Fibroblast of lung (primary cell): ENCODE measurements at places on chromosomes 2 and 18.

DNA sequence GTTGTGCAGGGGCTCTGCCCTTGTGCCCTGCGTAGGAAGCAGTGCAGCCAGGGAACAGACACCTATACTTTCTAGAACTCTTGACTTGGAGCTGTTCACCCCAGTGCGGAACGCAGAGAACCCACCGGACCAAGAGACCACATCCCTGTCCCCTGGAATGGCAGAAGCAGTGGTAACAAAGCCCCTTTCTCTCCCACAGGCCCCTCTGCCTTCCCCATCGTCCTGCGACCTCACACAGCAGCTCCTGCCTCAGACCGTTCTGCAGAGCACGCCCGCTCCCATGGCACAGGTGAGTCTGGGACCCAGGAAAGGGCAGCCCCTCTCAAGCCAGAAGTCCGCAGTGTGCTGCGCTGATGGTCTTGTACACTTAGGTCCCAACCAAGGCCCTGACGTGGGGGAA lies 24.6 kb upstream of the RPL31 start:
- peaks cover 4% of the 10 kb centered on the region for H3K4me1 ChIP-seq
- H3K27me3 ChIP-seq: no peaks in the 10 kb centered on the region
- no peak overlapping the region for H3K4me3 ChIP-seq
- DNase-seq: no peak
- no peaks in the 10 kb centered on the region for H3K36me3 ChIP-seq
- H3K27ac ChIP-seq: no peak overlapping the region

DNA sequence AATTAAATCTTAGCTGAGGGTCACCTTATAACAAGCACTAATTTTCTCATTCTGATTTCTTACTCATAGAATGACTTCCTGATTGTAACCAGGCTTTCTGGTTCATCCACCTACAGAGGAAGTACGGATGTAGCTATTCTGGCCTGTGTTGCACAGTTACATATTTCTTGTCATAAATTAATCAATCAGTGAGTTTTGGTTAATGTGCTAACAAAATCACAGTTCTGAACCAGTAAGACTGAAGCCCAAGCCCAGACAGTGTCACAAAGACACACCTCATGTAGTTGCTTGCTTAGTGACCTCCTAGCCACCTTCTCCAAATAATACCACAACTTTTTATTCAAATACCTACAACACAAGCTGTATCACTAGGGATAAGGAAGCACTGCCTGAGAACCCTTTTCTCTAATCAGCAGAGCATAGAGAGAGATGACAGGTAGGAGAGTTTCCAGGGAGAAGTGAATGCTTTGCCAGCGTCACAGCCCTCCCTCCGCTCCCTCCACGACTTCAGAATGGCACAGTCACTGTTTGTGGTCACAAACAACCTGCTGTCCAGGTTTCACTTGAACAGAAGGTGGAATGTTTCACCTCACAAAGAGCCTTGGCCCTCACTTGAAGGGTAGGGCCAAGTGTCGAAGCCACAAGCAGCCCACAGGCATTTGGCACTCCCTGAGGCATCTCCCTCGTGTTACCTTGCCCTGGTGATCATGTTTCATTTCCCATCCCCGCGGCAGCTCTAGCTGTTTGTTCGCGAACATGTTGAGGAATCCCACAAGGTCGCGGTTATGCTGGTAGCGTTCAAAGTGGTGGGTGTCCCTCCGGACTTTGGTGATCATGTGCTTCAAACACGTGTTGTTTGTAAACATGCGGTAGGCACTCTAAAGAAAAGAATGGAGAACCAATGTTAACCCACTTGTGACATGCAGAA lies 120.8 kb upstream of the STK17B start:
- no peak overlapping the region for H3K27ac ChIP-seq
- H3K4me1 ChIP-seq: peaks cover 11% of the 10 kb centered on the region
- H3K36me3 ChIP-seq: no peaks in the 10 kb centered on the region
- DNase-seq: no peak
- no peaks in the 10 kb centered on the region for H3K27me3 ChIP-seq

GRCh38 chr18:2201036-2201600 lies 370.2 kb downstream of the METTL4 start:
- H3K4me3 ChIP-seq: no peak overlapping the region
- H3K27ac ChIP-seq: no peak overlapping the region
- no peak for DNase-seq
- no peaks in the 10 kb centered on the region for H3K36me3 ChIP-seq
- H3K4me1 ChIP-seq: no peaks in the 10 kb centered on the region
- no peaks in the 10 kb centered on the region for H3K27me3 ChIP-seq

- H3K27ac ChIP-seq: no peak overlapping the region
- no peaks in the 10 kb centered on the region for H3K36me3 ChIP-seq
- H3K4me3 ChIP-seq: no peak overlapping the region
- no peak for DNase-seq
Observed at GRCh38 chr18:27184115-27185024, 738 bp downstream of the CHST9 start.

- peaks cover 1% of the 10 kb centered on the region for H3K36me3 ChIP-seq
- H3K27ac ChIP-seq: no peak overlapping the region
- peak; percentile 32 for DNase-seq
- H3K27me3 ChIP-seq: no peaks in the 10 kb centered on the region
Observed at GRCh38 chr2:169619946-169620345, 35.8 kb downstream of the PPIG start.

DNA sequence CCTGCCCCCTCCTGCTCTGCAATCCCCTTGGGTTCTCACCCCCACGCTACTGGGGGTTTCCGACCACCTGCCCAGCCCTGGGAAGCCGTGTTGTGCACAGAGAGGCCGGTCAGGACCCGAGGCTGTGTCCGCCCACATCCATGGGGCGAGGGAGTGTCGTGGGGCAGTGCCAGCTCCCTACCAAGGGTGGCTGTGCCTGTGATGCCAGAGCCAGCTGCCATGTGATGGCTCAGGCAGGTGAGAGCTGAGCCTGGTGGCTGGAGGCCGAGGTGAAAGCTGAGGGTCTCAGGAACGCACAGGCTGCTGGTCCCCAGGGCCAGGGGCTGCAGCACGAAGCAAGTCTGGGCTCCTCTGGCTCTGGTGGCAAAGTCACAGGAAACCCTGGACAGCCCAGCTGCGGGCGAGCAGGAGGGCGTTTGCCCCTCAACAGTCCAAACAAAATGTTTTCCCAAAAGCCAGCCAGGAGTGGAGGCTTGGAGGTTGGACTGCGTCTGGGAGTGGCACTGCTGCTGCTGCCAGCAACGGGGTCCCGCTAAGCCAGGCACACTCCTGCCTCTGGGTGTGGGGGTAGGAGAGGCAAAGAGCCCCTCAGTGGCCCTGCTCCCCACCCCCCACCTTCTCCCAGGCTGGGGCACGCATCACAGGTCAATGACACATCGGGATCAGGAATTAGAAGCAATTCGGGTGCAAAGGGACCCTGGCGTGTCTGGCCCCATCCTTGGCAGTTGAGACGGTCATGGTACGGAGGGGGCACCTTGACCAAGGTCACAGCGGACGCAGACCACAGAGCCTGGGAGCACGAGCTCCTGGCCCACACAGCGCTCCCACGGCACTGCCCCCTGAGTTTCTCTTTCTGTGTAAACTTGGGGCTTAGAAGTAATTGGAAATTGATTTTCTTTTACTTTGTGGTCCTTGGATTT lies 72.4 kb upstream of the GPC1 start:
- H3K4me3 ChIP-seq: no peak overlapping the region
- H3K36me3 ChIP-seq: no peaks in the 10 kb centered on the region
- no peak for DNase-seq
- H3K27me3 ChIP-seq: no peaks in the 10 kb centered on the region
- no peak overlapping the region for H3K27ac ChIP-seq

DNA sequence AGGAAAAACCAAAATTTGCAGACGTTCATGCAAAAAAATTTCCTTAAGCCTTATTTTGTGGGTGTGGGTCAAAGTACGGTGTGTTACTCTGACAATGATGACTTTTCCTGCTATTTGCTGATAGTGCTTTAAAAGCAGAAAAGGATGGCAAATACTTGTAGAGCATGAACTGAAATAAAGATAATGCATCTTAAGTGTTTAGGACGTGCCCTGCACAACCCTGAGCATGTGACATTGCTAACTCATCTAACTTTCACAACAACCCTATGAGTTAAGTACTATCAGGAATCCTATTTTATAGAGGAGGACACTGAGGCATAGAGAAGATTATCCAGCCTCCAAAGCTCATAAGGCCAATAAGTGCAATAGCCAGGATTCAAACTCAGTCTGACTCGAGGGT lies 143.3 kb downstream of the RNF152 start:
- no peaks in the 10 kb centered on the region for H3K36me3 ChIP-seq
- no peak overlapping the region for H3K4me3 ChIP-seq
- no peak overlapping the region for H3K27ac ChIP-seq
- no peaks in the 10 kb centered on the region for H3K4me1 ChIP-seq
- DNase-seq: no peak

GRCh38 chr2:138115666-138116065 lies 151.4 kb downstream of the HNMT start:
- no peak overlapping the region for H3K27ac ChIP-seq
- H3K4me3 ChIP-seq: no peak overlapping the region
- no peaks in the 10 kb centered on the region for H3K27me3 ChIP-seq
- H3K4me1 ChIP-seq: no peaks in the 10 kb centered on the region

DNA sequence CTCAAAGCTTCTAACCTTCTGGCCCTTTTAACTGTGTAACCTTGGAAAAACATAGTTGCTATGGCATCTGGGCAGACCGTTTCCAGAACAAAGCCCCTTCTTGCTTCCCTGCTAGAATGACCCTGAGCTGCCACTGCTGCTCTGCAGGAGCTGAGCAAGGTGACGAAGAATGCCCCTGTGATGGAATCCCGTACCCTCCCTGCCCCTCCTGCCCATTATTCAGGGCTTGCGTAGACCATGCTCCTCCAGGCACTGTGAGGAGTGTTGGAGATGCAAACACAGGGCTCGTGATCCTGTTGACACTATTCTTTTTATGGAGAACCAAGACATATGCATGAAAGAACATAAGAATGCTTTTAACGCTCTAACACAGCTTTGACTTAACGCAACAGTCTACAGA lies 191.1 kb downstream of the CDH2 start:
- no peaks in the 10 kb centered on the region for H3K27me3 ChIP-seq
- H3K36me3 ChIP-seq: no peaks in the 10 kb centered on the region
- H3K27ac ChIP-seq: no peak overlapping the region
- H3K4me3 ChIP-seq: no peak overlapping the region
- no peaks in the 10 kb centered on the region for H3K4me1 ChIP-seq
- DNase-seq: no peak

GRCh38 chr2:113221846-113222245 lies 48.1 kb downstream of the PSD4 start:
- peaks cover 12% of the 10 kb centered on the region for H3K4me1 ChIP-seq
- DNase-seq: no peak

GRCh38 chr2:21627938-21628337 lies 504.2 kb downstream of the TDRD15 start:
- H3K4me1 ChIP-seq: no peaks in the 10 kb centered on the region
- no peak overlapping the region for H3K4me3 ChIP-seq
- no peaks in the 10 kb centered on the region for H3K27me3 ChIP-seq
- DNase-seq: peak; percentile 12
- H3K27ac ChIP-seq: no peak overlapping the region
- H3K36me3 ChIP-seq: no peaks in the 10 kb centered on the region

DNA sequence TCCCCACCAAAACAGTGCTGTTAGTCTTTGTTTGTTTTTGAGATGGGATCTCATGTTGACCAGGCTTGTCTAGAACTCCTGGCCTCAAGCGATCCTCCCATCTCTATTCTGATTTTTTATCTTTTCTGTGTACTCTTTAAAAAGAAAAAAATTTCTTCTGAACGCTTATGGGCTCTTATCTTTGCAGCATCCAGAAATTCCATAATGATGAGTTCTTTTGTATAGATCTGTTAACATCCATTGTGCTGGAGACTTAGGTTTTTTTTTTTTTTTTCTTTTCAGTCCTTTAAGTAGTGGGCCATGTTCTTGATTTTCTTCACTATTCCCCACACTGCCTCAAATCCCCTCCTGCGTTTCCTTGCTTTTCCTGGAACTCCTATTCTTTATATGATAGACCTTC lies 31.0 kb downstream of the RBBP8 start:
- no peak overlapping the region for H3K4me3 ChIP-seq
- DNase-seq: peak; percentile 50
- no peaks in the 10 kb centered on the region for H3K36me3 ChIP-seq
- no peaks in the 10 kb centered on the region for H3K4me1 ChIP-seq
- no peaks in the 10 kb centered on the region for H3K27me3 ChIP-seq

DNA sequence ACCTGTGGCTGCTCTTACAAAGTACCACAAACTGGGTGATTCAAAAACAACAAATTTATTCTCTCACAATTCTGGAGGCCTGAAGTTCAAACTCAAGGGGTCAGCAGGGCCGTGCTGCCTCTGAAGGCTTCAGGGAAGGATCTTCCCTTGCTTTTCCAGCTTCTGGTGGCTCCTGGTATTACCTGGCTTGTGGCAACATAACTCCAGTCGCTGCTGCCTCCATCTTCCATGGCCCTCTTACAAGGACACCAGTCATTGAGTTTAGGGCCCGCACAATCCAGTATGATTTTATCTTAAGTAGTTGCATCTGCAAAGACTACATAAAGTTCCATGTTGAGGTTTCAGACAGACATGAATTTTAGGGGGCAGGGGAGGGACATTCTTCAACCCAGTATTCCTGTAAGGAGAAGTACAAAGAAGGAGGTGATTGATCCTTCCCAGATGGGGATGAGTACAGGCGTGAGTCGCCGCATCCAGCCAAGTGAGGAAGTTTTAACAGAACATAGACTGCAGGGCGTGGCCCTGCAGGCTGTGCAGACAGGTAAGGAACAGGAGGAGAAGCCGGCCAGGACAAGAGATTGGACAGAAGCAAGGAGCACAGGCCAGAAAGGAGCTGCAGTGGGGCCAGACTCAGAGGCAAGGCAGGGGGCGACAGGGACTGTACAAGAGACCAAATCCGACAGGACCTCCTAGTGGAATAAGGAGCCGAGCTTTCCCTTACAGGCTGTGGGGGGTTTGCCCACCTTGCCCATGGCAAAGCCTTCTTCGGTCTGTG lies 44.4 kb upstream of the BZW1 start:
- no peaks in the 10 kb centered on the region for H3K27me3 ChIP-seq
- H3K36me3 ChIP-seq: no peaks in the 10 kb centered on the region
- H3K4me3 ChIP-seq: no peak overlapping the region
- H3K27ac ChIP-seq: no peak overlapping the region
- H3K4me1 ChIP-seq: peaks cover 22% of the 10 kb centered on the region
- no peak for DNase-seq

DNA sequence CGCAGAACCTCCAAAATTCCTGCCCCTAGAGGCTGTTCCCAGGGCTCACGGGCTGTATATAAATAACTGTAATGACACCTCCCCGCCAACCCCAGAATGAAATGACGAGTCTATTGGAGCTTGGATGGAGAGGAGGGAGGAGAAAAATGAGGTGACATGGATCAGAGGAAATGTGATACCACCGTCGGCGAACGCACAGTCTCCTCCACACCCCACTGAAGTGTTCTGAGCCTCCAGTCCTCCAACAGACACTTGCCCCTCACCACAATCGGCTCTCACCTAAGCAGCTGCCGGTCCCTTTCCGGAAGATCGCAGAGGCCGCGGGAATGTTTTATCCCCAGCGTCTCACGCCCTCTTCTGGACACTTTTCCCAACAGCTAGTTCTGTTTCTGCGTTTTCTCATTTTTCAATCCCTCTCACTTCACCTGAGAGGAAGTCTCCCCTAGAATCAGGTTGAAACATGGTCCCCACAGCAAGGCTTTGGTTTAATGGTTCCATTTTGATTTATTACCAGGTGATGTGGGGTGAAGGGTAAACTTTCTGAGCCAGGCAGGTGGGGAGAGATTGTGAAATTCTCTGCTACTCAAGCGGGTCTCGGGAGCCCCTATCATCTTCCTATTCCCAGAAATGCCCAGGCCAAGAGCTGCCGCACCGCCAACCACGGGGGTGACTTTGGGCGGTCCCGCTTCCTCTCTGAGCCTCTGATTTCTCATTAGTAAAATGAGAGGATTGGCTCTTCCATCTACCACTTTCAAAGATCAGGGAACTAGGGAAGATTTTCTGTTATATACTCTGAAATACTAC lies 9.1 kb upstream of the MYO5B start:
- no peak overlapping the region for H3K27ac ChIP-seq
- peak; percentile 22 for DNase-seq
- no peaks in the 10 kb centered on the region for H3K36me3 ChIP-seq
- H3K4me1 ChIP-seq: no peaks in the 10 kb centered on the region
- H3K27me3 ChIP-seq: no peaks in the 10 kb centered on the region
